ENCODE measurements at places on chromosomes 1 and 21.

GRCh38 chr1:196193896-196194559, 414.2 kb downstream of the KCNT2 start:
- no peak for DNase-seq

GRCh38 chr1:224884361-224884801, 45.1 kb upstream of the DNAH14 start:
- no peak for DNase-seq

DNA sequence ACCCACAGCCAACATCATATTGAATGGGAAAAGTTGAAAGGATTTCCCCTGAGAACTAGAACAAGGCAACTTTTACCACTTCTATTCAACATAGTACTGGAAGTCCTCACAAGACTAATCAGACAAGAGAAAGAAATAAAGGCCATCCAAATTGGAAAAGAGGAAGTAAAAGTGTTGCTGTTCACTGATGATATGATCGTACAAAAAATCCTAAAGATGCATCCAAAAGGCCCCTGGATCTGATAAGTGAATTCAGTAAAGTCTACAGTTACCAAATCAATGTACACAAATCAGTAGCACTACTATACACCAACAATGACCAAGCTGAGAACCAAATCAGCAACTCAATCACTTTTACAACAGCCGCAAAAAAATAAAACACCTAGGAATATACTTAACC, 28.3 kb downstream of the RAB3GAP2 start:
- DNase-seq = no peak

- DNase-seq = no peak
These were observed 4.9 kb downstream of the GLIS1 start for GRCh38 chr1:53733975-53734649.

GRCh38 chr1:41508290-41508689, 23.8 kb upstream of the EDN2 start:
- no peak for DNase-seq

GRCh38 chr1:115237023-115237422, 101.0 kb downstream of the NGF start:
- no peak for DNase-seq

Data from NCI-H1930 (cell line).